CD4-positive, alpha-beta T cell treated with Interleukin-1 beta for 1 hour (primary cell): ENCODE measurements at places on chromosomes 16 and 17.

DNA sequence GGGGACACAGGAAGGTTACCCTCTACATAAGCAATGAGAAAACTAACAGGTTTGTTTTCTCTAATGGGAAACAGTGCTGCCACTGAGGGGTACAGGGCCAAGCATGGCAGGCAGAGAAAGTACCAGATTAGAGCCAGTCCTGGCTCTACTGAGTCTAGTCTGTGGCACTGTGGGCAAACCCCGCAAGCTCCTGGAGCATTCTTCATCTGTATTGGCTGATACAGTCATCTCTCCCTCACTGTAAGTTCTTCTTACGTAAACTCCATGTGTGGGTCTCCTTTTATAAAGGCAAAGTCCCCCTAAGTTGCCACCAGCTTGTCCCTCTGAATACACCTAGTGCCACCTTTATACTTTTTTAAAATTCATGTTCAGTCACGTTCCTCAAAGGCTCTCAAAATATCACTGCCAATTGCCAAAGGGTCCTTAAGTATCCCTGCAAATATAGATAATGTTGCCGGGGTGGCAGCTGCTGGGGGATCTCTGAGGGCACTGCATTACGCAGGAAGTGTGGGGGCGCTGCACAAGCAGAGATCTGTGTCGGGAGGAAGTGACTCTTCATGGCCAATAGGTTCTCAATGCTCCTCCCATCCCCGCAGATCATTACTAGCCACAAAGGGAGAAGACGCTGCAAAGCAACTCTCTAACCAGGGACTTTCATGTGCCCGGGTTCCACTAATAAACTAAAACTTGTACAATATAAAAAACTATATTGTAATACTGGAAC is 18.8 kb downstream of the XPO6 start:
- peak; percentile 82 for DNase-seq

- DNase-seq, result no peak
Measured at GRCh38 chr17:45851464-45851863, 6.8 kb downstream of the SPPL2C start.

DNA sequence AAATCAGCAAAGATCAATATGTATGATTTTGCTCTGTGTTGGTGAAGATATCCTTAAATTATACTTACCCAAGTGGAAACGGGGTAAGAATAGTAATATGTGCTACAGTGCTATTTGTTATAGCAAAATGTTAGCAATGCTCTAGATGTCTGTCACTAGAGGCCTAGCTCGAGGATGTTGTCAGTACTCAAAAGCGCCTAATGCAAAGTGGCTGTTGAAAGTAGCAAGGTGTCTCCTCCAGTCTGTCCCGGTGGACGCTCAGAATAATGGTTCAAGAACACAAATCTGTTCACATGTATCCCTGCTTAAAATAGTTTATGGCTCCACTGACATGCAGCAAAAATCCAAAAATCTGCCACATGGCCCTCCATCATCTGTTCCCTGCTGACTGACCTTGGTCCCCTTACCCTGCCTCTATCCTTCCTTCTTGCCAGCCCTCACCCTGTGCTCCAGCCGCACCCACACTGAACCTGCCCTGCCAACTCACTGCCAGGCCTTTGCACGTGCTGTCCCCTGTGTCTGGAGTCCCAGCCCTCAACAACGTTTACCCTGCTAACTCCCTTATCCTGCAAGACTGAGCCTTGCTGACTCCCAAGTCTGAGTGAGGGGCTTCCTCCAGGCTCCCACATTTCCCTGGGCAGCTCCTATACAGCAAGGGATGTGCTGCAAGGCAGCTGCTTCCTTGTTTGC is 9.6 kb upstream of the RNF112 start:
- no peak for DNase-seq

- no peak for DNase-seq
Measured at GRCh38 chr16:3949287-3949686, 68.8 kb upstream of the CREBBP start.

- no peak for DNase-seq
Measured at GRCh38 chr16:85017151-85017550, 5.8 kb upstream of the ZDHHC7 start.

- DNase-seq, result no peak
Measured at GRCh38 chr17:13940858-13941665, 128.2 kb upstream of the COX10 start.

DNA sequence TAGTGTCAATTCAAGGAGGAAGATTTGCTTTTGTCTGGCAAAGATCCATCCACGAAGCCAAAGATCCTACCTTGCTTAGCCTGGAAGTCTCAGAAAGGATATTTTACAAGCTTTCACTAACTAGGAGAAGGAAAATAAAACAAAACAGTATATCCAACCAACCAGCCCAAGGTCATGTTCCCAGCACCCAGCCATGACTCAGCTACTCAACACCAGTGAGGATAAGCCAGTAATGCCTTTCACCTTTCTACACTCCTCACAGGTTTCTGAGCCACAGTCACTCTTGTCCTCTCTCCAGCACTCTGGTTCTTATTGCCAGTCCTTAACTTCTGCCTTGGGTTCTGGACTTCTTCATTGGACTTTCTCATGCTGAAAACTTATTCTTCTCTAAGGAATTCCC is 116.2 kb downstream of the CDH11 start:
- DNase-seq, result no peak

- DNase-seq, result no peak
Measured at GRCh38 chr16:66503030-66503429, 46.9 kb downstream of the TK2 start.

- DNase-seq, result peak; percentile 36
Measured at GRCh38 chr17:75822119-75822799, 21.9 kb downstream of the UNC13D start.

DNA sequence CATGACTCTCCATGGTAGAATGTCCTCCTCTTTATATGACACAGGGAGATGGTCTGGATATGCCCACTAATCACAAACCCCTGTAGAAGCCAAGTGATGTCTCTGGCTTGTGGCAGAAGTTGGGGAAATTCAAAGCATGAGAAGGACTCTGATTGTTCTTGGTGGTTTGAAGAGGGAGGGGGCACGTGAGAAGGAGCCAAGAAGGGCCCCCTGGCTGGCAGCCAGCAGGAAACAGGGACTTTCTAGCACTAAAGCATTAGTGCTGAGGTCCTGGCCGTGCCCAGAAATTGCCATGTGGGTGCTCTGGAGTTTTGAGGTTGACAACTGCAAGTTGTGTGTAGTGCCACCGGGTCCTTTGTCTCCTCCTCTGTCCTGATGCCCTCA is 199.9 kb downstream of the LGALS9B start:
- peak; percentile 36 for DNase-seq

GRCh38 chr17:45438931-45439610 is 6.4 kb upstream of the ARHGAP27 start:
- no peak for DNase-seq

DNA sequence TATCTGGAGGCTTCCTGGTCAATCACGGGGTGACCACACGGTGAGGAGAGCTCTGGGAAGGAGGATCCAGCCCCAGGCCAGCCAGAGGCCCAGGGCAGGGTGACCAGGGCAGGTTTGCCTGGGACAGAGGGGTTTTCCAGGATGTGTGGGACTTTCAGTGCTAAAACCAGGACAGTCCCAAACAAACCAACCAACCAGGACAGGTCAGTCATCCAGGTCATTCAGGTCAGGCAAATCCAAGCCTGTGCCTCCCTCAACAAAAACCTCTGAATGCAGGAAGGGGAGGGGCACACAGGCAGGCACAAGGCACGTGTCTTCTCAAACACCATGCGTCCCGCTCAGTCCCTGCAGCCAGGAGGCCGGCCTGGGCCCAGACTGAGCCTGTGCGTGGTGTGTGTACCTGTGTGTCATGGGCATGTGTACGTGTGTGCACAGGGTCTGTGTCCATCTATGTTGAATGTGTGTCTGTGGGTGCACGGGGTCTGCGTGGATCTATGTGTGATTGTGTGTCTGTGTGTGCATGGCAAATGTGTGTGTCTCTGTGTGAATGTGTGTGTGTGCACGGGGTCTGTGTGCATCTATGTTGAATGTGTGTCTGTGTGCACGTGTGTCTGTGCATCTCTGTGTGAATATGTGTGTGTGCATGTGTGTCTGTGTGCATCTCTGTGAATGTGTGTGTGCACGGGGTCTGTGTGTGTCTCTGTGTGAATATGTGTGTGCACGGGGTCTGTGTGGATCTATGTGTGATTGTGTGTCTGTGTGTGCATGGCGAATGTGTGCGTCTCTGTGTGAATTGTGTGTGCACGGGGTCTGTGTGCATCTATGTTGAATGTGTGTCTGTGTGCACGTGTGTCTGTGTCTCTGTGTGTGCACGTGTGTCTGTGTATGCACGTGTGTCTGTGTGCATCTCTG is 78.9 kb downstream of the RTN4RL1 start:
- no peak for DNase-seq

GRCh38 chr16:47230296-47230695 is 86.6 kb upstream of the NETO2 start:
- no peak for DNase-seq

DNA sequence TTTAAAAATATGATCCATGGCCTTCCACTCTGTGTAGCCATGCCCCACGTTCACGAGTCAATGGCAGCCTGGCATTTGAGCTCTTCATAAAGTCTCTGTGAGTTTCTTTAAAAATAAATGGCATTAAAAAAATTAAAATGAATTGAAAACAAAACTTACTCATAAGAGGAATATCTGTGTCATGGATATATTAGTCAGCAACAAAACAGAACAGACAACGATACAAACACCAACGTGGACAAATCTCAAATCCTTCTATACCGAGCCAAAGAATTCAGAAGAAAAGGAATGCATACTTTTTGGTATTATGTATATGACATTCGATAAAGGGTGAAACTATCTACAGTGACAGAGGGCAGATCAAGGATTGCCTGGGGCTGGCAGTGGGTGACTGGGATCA is 8.2 kb upstream of the CMIP start:
- no peak for DNase-seq

GRCh38 chr16:16989368-16989767 is 481.4 kb downstream of the XYLT1 start:
- no peak for DNase-seq

DNA sequence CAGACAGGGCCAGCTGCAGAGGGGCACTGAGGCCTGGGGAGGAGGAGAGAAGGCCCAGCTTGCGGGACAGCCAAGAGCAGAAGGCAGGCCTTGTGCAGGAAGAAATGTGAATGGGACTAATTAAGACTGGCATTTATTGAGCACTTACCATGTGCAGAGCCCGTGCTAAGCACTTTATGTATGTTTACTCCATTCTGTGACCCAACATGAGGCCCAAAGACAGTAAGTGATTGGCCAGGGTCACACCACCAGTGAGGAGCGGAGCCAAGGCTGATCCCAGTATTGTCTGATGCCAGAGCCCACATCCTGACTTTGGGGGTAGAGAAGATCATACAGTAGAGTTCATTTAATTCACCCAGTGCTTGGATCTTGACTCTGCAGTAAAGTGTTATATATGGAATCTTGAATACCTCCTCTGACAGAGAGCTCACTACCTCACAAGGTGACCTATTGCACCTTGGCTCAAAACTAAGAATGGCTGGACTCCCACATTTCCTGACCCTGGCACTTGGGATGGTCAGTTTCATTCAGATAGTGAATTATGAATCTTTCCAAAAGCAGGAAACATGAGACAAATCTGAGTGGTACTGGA is 13.6 kb downstream of the KATNB1 start:
- no peak for DNase-seq

DNA sequence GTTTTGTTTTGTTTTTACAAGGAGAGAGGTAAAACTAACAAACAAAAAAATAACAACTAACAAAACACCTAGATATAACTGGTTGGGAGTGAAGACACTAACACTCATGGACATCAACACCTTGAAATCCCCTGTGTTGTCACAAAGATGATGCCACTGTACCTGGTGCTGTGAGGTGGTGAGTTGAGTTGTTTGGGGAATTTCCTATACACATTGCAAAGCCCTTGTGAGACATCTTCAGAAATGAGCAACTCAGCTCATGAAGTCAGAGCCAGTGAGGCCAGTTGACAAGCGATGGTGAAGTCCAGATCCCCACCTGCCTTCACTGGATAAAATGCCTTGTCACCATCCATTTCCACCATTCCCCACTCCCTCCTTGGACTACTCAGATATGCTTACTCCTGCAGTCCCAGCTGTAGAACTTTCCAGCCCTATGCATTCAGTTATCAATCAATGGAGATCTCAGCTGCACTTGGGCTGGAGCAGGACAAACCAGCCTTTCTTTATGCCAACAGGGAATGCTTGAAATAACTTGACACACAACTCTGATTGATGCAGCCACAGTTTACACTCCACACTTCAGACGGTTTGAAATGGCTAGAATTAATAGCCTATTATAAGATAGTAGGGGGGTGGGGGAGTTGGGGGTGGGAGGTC is 22.2 kb downstream of the ANKFN1 start:
- DNase-seq, result no peak

DNA sequence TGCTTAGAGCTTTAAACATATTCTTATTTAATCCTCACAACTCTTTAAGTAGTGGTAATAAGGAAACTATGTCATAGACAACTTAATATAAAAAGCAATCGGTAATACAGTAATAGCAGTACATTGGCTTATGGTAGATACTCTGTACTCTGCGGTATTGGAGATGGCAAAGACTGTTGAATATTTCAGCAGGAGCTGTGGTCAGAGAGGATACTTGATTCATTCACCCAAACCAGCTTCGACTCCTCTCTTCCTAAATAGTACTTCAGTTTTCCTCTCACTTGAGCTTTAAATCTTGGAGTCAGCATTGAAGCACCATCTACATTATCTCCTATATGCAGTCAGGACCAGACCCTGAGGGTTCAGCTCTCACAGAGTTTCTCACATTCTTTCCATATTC is 169.3 kb downstream of the CYB561 start:
- DNase-seq, result no peak

GRCh38 chr16:7400117-7400890 is 67.7 kb downstream of the RBFOX1 start:
- DNase-seq, result no peak

DNA sequence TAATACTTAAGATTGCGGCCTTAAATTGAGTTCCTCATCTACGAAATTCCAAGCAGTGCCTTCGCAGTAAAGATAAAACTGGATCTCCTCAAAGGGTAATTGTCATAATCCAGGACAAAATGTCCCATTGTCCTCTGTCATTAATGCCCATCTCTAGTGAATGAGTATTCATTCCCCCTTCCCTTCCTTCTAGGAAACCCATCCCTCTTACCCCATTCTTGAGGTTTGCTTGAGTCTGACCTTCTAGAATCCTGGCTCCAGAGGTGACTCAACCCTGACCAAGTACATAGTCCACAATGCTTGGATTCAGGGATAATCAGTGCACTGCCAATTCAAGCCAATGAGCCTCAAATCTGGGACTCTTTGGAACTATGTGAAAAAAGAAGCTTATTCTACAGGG is 47.0 kb upstream of the MAF start:
- no peak for DNase-seq

GRCh38 chr17:12330456-12330855 is 309.8 kb downstream of the MAP2K4 start:
- DNase-seq, result no peak

DNA sequence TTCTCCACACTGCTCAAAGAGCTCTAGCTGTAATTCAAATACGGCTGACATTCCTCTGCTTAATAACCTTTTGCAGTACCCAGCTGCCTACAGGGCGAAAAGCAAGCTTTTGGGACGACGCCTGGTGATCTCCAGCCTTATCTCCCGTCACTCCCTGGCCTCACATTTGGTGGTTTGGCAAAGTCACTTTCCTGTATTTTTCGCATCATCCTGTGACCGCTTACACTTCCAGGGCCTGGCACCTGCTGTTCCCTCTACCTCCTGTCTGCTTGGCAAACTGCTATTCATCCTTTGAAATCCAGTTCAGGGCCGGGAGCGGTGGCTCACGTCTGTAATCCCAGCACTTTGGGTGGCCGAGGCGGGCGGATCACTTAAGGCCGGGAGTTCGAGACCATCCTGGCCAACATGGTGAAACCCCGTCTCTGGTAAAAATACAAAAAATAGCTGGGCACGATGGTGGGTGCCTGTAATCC is 2.7 kb upstream of the BHLHA9 start:
- no peak for DNase-seq
